Stimulated activated CD4-positive, alpha-beta T cell treated with anti-CD3 and anti-CD28 coated beads, TNF-alpha, amount 100 ng/mL, for 1 hour (primary cell): ENCODE measurements at places on chromosomes 13 and 19.
A peak's percentile ranks its signal among the peaks of the same experiment; 100 is the strongest.

DNA sequence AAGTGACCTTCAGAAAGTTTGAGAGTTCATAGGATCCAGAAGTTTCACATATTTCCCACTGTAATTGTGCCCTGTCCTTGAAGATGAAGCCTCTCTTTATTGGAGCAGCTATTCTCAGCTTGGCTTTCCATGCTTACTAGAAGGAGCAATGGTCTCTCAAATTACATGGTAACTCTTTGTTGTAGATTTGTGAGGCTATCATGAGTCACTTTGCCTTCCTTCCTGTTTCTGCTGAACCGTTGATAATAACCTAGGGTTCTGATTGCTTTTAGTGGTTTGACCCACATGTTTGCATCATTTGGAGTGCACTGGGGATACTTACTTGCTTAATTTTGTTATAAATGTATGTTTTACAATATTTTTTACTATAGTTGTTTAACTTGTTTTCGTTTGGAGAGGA is 772.9 kb upstream of the SLITRK6 start:
- DNase-seq = no peak

GRCh38 chr13:109285586-109285985 is 500.8 kb downstream of the IRS2 start:
- DNase-seq = no peak

DNA sequence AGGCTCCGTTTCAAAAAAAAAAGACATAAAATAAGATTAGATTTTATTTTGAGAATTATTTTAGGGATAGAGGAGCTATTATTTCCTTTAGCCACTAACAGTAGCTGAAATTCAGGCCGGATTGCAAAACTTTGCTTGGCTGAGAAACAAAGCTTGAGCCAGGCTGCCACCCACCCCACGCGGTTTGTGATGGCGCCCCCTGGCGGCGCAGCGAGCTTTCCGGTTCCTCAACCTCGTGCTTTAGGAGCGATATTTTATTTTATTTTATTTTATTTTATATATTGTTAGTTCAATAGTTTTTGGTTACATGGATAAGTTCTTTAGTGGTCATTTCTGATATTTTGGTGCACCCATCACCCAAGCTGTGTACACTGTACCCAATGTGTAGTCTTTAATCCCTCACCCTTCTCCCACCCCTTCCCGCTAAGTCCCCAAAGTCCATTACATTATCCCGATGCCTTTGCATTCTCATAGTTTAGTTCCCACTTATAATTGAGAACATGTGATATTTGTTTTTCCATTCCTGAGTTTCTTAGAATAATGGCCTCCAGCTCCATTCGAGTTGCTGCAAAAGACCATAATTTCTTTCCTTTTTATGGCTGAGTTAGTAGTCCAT is 19.8 kb upstream of the CEACAM4 start:
- DNase-seq = no peak

GRCh38 chr19:15869873-15870272 is 28.0 kb downstream of the CYP4F2 start:
- no peak for DNase-seq

- no peak for DNase-seq
Measured at GRCh38 chr13:50893211-50893852, 16.3 kb upstream of the RNASEH2B start.

DNA sequence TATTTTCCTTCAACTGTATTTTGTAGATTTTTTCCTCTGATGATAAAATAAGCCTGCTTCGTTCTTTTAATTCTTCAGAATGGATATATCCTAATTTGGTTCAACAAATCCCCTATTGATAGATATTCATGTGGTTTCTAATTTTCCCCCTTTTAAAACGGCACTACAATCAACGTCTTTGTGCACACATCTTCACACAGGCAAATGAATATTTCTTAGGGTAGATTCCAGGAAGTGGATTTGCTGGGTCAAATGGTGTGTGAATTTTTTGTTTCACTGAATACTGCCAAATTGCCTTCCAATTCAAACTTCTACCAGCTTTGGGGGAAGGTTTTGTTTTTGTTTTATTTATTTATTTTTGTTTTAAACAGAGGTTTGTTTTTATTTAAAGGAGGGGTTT is 287.2 kb downstream of the FOXO1 start:
- no peak for DNase-seq

DNA sequence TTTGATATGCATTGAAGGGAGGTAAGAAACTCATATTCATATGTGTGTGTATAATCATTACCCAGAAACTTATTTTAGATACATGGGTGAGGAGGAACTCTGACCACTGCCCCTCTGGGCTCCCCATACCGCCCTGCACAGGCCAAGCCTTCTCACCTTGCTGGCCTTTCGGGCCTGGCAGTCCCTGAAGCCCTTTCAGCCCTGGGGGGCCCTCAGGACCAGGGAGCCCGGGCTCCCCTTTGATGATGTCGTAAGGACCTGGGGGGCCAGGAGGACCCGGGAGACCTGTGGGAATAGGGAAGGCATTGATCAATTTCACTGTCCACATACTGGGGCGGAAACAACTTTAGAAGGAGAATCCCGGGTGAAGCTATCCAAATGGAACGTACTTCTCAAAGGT is 142.3 kb downstream of the COL4A1 start:
- DNase-seq = no peak

GRCh38 chr19:54160182-54160811 is 776 bp upstream of the LENG1 start:
- DNase-seq = no peak

DNA sequence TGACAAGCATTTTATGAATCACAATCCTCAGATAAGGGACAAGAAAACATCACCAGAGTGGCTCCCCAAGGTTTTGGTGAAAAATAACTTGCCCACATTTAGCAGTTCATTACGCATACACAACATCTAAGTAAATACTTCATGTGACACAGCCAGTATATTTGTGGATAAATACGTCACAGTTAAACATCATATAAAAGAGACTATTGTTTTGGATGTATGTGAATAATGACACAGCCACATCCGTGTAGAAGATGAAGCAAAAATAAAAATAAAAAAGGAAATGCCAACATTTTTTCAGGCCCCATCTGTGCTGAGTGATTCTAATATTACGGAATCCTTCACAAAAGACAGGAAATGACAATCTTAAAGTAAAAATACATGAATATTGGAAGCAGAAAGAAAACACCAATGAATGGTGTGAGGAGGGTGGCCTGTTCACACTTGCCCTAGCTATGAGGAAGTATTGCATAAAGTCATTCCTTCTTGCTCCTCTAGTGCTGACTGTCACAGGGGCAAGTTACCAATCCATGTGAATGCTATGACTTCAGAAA is 457.1 kb downstream of the KLF12 start:
- no peak for DNase-seq

GRCh38 chr19:10553087-10553667 is 9.5 kb downstream of the ATG4D start:
- no peak for DNase-seq

DNA sequence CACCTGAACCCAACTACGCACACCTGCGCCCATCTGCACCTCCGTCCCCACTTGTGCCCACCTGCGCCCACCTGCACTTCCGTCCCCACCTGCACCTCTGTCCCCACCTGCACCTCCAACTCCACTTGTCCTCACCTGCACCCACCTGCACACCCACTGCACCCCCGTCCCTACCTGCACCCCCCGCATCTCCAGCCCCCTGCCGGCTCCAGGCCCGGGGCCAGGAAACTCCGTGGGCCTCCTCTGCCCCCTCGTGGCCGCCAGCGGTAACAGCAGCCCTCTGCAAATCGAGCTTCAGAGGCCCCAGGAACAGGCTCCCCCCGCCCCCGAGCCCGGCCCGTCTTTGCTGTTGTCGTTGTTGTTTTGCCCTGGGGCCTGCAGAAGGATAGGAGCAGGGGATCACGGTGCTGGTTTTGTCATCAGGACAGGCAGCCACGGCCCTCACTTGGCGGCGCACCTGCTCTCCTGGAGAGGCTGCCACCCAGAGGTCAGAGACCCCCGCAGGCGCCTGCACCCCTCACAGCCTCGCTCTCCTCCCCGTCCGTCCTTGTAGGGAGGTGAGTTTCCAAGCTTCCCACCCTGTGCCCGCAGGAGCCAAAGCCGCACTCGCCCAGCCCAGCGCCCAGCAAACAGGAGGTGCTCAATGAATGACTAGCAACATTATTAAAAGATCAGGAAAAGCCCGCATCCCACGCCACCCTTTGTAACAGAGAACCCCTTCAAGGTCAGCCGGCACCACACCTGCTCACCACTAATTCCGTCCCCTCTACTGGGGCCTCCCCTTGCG is 65.4 kb downstream of the GNG7 start:
- DNase-seq = peak; percentile 43

DNA sequence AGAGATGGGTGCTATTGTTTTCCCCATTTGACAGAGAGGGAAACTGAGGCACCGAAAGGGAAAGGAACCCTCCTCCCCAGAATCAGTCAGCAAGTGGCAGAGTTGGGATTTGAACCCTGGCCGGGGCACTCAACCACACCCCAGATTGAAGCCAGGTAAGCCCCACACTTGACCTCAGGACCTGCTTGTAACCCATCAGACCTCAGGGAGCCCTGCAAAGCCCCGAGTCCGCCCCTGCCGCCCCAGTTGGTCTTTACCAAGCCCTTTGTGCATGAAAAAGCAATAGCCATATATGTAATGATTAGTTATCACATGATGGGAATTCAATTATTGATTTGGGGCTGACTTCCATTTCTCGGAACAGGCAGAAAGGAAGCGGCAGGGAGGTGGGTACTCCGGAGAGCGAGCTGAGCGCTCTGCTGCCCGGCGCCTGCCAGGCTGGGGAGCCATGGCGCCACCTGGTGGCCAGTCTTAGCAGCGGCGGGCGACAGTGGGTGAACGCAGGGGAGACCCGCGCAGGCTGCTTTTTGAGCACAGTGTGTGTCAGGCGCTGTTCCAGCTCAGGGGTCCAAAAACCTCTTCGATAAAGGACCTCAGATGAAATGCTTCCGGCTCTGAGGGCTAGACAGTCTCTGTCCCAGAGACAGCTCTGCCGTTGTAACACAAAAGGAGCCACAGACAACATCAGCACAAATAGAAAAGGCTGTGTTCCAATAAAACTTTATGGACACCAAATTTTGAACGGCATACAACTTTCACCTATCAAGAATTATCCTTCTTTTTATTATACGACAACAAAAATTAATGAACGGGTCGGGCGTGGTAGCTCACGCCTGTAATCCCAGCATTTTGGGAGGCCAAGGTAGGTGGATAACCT is 82.9 kb upstream of the CACNA1A start:
- peak; percentile 43 for DNase-seq

- no peak for DNase-seq
Measured at GRCh38 chr19:7674010-7675005, 2.6 kb upstream of the MCEMP1 start.

GRCh38 chr13:46662690-46663089 is 109.7 kb downstream of the LRCH1 start:
- no peak for DNase-seq

DNA sequence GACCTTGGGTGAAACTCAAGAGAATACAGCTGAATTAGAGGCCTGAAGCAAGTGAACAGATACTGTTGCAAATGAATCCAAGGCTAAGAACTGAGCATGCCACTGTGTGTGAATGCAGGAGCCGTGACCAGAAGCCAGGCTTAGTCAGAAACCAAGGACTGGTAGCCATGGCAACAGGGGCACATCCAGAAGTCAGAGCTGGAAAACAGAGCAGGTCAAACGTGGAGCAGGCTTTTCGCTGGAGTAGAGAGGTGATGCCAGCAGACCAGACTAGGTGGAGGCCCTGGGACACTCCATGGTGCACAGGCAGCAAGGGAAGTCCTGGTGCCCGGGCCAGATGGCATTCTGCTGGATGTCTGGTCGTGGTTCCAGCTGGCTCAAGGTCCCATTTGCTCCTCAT is 564.1 kb downstream of the PCDH9 start:
- no peak for DNase-seq

GRCh38 chr13:112053744-112054615 is 13.0 kb upstream of the SOX1 start:
- DNase-seq = no peak

GRCh38 chr19:16895467-16896145 is 6.8 kb downstream of the F2RL3 start:
- no peak for DNase-seq

DNA sequence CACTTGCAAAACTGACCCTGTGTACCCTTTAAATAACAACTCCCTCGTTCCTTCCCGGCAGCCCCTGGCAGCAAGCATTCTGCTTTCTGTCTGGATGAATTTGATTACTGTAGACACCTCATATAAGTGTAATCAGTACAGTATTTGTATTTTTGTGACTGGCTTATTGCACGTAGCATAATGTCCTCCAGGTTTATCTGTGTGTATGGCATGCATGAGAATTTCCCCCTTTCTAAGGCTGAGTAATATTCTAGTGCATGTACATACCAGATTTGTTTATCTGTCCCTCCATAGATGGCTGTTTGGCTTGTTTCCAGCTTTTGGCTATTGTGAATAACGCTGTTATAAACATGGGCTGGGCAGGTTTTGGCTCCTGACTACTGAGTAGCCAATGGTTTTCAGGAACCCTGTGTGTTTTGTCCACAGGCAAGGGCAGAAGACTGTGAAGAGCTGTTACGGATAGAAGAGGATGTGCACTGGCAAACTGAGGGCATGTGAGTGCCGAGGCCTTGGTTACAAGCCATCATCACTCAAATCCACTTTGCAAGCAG is 98.0 kb downstream of the ESD start:
- no peak for DNase-seq

DNA sequence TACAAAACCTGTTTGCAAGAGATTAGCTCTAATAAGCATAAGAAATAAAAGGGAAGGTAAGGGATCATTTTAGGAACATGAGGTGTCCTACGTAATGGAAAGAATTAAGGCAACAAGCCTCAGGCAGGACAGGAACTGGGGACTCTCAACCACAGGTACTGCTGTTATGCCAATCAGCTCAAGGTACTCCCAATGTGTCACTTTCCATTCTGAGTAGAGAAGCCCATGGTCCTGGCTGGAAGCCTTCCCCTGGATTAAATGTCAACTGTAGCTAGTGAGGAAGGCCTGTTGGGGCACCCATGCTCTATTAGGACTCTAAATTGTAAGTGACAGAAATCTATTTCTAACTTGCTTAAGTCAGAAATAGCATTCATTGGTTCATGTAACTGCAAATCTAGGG is 134.6 kb downstream of the DPF1 start:
- no peak for DNase-seq

DNA sequence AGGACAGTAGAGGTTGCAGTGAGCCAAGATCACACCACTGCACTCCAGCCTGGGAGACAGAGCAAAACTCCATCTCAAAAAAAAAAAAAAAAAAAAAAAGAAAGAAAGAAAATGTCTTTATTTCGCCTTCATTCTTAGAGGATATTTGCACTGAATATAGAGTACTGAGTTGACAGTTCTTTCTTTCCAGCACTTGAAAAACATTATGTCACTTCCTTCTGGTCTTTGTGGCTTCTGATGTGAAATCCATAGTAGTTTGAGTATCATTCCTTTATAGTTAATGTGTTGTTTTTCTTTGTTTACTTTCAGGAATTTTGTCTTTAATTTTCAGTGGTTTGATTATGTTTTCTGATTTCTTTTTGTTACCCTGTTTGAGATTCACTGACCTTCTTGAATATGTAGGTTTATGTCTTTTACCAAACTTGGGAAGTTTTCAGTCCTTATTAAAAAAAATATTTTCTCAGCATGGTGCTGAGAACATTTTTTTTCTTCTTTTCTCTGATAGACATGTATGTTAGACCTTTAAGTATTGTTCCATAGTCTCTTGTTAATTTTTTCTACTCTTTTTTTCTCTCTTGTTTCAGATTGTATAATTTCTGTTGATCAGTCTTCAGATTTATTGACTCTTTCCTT is 50.1 kb downstream of the PCCA start:
- no peak for DNase-seq
